ENCODE measurements at places on chromosomes 5 and 9. TPM values are rescaled to one million over a fixed set of nuclear protein-coding genes. Genes with fewer than 3 reads are reported as not detected.

DNA sequence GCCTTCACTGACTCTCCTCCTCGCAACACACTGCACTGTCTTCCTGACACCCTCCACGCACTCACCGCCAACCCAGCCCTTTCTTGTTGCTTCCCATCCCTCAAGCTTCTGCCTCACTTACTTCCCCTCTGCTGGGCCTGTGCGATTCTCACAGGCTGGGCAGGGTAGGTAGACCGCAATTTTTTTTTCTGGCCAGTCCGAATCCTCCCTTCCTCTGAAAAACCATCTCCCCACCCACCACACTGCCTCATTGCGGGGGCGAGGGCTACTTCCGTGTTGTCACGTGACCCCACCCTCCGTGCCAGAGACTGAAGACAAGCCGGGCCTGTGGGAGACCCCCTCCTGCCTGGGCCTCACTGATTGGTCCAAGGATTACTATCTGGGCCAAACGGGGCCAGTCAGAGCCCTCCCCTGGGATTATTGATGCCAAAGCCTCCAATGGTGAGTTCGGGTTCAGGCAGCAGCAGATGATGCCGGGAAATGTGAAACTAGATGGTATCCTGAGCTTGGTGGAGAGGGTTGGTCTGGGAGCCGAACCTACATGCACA lies 73.1 kb downstream of the STK10 start:
- DNase-seq: no peak
- H3K4me3 ChIP-seq: no peak overlapping the region
- H3K27ac ChIP-seq: peak overlapping the region; percentile 25

- DNase-seq: no peak
- H3K4me1 ChIP-seq: no peaks in the 10 kb centered on the region
- no peak overlapping the region for H3K27ac ChIP-seq
- H3K36me3 ChIP-seq: no peaks in the 10 kb centered on the region
Observed at GRCh38 chr9:132494857-132495256, 84.8 kb downstream of the CFAP77 start.

DNA sequence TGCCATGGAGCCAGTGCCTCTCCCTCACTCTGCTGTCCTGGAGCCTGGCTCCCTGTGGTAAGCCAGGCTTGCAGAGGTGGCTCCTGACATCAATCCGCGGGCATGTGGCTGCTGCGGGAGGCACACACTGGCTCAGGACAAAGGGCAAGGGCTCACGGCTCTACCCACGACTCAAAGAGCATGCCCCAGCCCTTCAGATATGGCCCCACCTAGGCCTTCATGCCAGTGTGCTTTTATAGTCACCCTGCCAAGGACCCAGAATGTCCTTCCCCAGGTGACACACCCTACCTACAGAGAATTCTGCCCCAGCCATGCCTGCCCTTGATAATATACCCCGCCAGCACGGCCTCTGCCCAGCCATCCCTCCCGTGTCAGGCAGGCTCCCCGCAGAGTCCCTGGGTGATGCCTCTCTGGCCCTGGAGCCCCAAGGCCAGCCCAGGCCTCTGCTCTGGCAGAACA lies 1.6 kb downstream of the MGAT4B start:
- H3K4me1 ChIP-seq: no peaks in the 10 kb centered on the region
- peak; percentile 66 for DNase-seq
- peak overlapping the region; percentile 99 for H3K27ac ChIP-seq
- peak overlapping the region; percentile 84 for H3K4me3 ChIP-seq
- no peaks in the 10 kb centered on the region for H3K27me3 ChIP-seq
- peaks cover 14% of the 10 kb centered on the region for H3K36me3 ChIP-seq

The PCDHGA12 gene
- 14.1 TPM for total RNA-seq

- no peaks in the 10 kb centered on the region for H3K27me3 ChIP-seq
- no peak overlapping the region for H3K27ac ChIP-seq
- H3K36me3 ChIP-seq: no peaks in the 10 kb centered on the region
- H3K4me1 ChIP-seq: no peaks in the 10 kb centered on the region
- H3K4me3 ChIP-seq: no peak overlapping the region
Observed at GRCh38 chr9:117523531-117524153, 108.8 kb upstream of the ASTN2 start.

GRCh38 chr5:102625468-102625867 lies 126.7 kb upstream of the SLCO6A1 start:
- H3K27me3 ChIP-seq: no peaks in the 10 kb centered on the region
- H3K36me3 ChIP-seq: no peaks in the 10 kb centered on the region
- H3K4me3 ChIP-seq: no peak overlapping the region

- peak overlapping the region; percentile 96 for H3K27ac ChIP-seq
- H3K27me3 ChIP-seq: no peaks in the 10 kb centered on the region
- no peak for DNase-seq
- H3K36me3 ChIP-seq: peaks cover 66% of the 10 kb centered on the region
Observed at GRCh38 chr9:121322037-121322736, 47.9 kb downstream of the STOM start.

DNA sequence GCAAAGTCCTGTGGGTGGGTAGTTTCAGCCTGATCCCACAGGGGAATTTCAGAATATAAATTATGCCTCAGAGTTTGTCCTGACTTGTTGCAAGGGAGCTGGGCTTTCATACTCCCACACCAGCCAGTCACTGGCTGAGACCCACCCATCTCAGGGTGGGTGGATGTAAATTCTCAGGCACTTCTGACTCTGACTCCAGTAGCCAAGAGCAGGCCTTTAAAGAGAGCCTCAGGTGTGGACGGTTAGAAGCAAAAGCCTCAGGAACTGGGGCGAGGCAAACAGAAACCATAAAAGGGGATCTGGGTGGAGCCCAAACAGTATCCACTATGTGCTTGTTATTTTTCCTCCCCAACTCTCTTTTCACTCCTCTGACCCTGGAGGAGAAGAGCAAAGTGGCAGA lies 28.6 kb upstream of the FBXW11 start:
- H3K27me3 ChIP-seq: no peaks in the 10 kb centered on the region
- H3K36me3 ChIP-seq: no peaks in the 10 kb centered on the region
- no peak for DNase-seq

GRCh38 chr5:153447534-153447933 lies 42.9 kb upstream of the GRIA1 start:
- H3K4me3 ChIP-seq: no peak overlapping the region
- H3K36me3 ChIP-seq: no peaks in the 10 kb centered on the region
- no peak overlapping the region for H3K27ac ChIP-seq
- no peaks in the 10 kb centered on the region for H3K27me3 ChIP-seq

DNA sequence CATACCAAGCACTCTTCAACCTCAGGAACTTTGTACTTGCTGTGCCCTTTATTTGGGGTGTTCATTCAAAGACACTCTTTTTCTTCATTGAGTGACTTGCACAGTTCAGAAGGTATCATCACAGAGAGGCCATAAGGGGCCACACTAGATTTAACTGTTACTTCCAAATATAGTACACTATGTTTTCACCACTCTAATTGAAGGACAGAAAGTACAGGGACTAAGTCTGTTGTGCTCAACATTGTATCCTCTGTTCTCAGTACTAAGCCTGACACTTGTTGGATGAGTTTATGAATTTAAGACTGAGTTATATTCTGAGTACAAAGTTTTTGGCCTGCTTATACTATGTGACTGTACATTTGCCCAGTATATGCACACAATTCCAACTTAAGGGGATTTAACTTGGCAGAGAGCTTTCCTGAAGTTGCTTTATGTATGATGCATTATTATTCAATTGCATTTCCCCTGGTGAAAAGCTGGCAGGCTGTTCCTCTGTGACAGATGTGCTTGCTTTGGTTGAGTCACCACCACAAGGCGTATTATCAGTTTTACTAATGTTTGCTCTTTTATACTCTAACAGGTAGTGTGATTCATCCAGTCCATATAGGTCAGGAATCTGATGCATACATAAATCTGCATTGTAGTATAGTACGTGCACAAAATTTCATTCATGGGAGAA lies 714.8 kb downstream of the TLR4 start:
- H3K27me3 ChIP-seq: no peaks in the 10 kb centered on the region
- no peak overlapping the region for H3K4me3 ChIP-seq
- DNase-seq: no peak
- no peaks in the 10 kb centered on the region for H3K4me1 ChIP-seq
- no peaks in the 10 kb centered on the region for H3K36me3 ChIP-seq
- no peak overlapping the region for H3K27ac ChIP-seq

The KIAA0825 gene
- total RNA-seq: 4.6 TPM

The KCTD16 gene
- total RNA-seq: 0.71 TPM

- peak; percentile 49 for DNase-seq
- no peak overlapping the region for H3K4me3 ChIP-seq
- H3K4me1 ChIP-seq: peaks cover 16% of the 10 kb centered on the region
- no peaks in the 10 kb centered on the region for H3K36me3 ChIP-seq
- peaks cover 12% of the 10 kb centered on the region for H3K27me3 ChIP-seq
Observed at GRCh38 chr5:132012371-132013005, 1.0 kb upstream of the ACSL6 start.

The ADGRV1 gene
- 1.1 TPM for total RNA-seq

DNA sequence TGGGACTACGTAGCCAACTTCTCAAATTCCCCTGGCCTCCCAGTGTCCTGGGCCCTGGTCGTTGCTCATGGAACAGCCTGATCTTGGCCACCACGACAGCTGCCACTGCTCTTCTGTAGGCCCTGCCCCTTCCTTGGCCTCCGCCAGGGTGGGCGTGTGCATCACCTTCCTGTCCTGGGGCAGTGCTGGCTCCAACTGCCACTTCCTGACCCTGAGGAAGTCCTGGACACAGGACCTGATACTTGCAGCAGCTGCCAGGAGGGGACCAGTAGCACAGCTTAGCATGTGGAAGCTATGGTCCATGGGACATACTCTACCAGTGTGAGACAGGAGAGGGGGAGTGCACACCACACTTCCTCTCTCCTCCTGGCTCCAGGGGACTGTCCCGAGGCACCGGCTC lies 145.2 kb downstream of the TENT4A start:
- H3K27me3 ChIP-seq: no peaks in the 10 kb centered on the region
- H3K4me3 ChIP-seq: no peak overlapping the region
- no peaks in the 10 kb centered on the region for H3K4me1 ChIP-seq
- no peak for DNase-seq
- no peaks in the 10 kb centered on the region for H3K36me3 ChIP-seq
- no peak overlapping the region for H3K27ac ChIP-seq

DNA sequence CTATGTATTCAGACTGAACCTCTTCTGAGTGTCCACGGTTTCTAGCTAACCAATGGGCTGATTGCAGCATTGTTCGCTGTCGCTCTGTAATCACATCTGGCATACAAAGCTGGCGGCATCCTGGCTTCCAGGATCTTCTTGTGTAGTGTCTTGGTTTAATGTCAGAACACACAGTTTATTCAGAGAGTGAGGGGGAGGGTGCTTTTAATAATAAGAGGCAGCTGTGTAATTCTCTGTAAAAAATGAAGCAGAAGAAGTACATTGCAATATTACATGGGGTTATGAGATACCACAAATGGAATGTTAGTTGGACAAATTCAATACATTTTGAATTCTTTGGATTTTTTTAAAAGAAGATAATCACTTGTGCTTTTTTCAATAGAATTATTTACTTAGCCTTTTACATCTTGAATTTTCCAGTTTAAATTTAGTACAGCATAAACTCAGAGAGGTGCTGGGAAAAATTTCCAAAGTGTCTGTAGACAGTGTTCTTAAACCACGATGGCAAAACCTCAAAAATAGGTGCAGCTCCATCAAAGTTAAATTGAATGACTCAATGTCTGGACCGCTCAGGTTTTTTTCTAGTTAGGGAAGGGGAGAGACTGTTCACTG lies 206.0 kb downstream of the PCSK1 start:
- H3K27me3 ChIP-seq: no peaks in the 10 kb centered on the region
- peak; percentile 70 for DNase-seq
- H3K36me3 ChIP-seq: no peaks in the 10 kb centered on the region
- no peak overlapping the region for H3K4me3 ChIP-seq
- H3K27ac ChIP-seq: peak overlapping the region; percentile 20
- H3K4me1 ChIP-seq: peaks cover 15% of the 10 kb centered on the region

DNA sequence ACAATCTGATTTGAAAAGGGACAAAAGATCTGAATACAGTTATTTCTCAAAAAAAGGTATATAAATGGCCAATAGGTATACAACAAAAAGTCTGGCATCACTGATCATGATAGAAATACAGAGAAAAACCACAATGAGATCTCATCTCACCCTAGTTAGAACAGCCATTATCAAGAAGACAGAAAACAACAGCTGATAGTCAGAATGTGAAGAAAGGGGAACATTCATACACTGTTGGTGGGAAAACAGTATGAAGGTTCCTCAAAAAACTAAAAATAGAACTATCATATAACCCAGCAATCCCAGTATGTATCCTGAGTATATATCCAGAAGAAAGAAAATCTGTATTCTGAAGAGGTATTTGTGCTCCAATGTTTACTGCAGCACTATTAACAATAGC lies 75.7 kb upstream of the OR2K2 start:
- no peaks in the 10 kb centered on the region for H3K4me1 ChIP-seq
- no peak overlapping the region for H3K4me3 ChIP-seq
- H3K36me3 ChIP-seq: peaks cover 31% of the 10 kb centered on the region
- no peak for DNase-seq

The OTULINL gene
- total RNA-seq: 4.6 TPM

The CARTPT gene
- total RNA-seq: 8.4 TPM

The PTGDS gene
- 36.6 TPM for total RNA-seq

GRCh38 chr5:65121880-65122436 lies 353.2 kb downstream of the CWC27 start:
- peaks cover 14% of the 10 kb centered on the region for H3K4me1 ChIP-seq
- no peaks in the 10 kb centered on the region for H3K36me3 ChIP-seq
- H3K27me3 ChIP-seq: no peaks in the 10 kb centered on the region

DNA sequence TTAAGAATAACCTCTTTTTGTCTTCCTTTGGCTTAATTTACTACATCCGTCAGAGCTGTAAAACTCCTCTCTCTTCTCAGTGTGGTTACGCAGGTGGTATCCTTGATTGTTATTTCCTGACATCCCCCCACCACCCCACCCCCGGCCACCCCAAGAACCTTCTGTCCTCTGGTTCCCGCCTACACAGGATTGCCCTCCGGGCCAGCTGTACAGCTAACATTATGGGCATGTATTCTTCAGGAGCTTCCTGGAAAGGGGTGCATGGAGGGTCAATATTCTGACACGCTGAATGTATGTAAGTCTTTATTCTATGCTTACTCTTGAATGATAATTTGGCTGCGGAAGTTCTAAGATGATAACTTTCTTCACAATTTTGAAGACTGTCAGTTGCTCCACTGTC lies 13.0 kb upstream of the ANP32B start:
- no peaks in the 10 kb centered on the region for H3K36me3 ChIP-seq
- H3K4me1 ChIP-seq: no peaks in the 10 kb centered on the region
- H3K4me3 ChIP-seq: no peak overlapping the region
- no peak overlapping the region for H3K27ac ChIP-seq
- peaks cover 23% of the 10 kb centered on the region for H3K27me3 ChIP-seq

- H3K36me3 ChIP-seq: no peaks in the 10 kb centered on the region
- H3K4me1 ChIP-seq: no peaks in the 10 kb centered on the region
- no peak overlapping the region for H3K27ac ChIP-seq
- H3K4me3 ChIP-seq: no peak overlapping the region
- DNase-seq: peak; percentile 46
Observed at GRCh38 chr9:93082841-93083411, 13.1 kb upstream of the CARD19 start.

The C7 gene
- total RNA-seq: 799 TPM

Measured in sigmoid colon (tissue), 7 donors.